ENCODE measurements at places on chromosomes 5 and 9.

DNA sequence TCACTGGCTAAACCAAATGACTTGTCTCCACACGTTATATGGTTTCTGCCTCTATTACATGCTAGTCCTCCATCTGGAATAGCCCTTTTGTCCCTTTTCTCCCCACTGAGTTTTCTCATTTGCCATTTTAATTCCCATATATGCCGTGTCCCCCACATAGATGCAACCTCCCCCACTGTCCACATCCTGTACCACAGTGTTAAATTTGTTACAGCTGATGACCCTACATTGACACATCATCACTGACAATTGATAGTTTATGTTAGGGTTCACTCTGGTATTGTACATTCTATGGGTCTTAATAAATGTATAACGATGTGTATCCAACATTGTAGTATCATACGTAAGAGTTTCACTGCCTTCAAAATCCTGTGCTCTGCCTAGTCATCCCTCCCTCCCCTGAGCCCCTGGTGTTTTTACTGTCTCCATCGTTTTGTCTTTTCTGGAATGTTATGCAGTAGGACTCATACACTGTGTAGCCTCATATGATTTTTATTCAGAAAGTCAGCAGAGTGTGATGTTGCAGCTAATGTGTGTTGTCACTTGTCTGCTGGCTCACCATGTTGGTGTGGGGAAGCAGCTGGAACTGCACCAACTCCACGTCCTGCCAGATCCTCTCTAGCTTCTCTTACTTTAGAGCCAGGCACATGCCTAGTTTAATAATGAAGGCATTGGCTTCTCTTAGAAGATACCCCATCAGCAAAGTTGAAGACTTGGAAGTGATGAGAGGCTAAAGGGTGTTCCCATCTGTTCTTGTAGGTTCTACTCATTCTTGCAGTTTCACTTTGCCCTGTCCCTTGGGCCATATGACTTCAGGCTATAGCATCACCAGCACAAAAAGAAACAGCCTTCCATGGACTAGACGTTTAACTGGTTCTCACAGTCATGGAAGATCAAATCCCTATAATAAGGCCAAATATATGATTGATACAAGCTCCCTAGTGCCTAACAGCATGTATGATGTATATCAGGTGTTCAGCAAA lies 30.2 kb downstream of the LRRC70 start:
- DNase-seq, result no peak

DNA sequence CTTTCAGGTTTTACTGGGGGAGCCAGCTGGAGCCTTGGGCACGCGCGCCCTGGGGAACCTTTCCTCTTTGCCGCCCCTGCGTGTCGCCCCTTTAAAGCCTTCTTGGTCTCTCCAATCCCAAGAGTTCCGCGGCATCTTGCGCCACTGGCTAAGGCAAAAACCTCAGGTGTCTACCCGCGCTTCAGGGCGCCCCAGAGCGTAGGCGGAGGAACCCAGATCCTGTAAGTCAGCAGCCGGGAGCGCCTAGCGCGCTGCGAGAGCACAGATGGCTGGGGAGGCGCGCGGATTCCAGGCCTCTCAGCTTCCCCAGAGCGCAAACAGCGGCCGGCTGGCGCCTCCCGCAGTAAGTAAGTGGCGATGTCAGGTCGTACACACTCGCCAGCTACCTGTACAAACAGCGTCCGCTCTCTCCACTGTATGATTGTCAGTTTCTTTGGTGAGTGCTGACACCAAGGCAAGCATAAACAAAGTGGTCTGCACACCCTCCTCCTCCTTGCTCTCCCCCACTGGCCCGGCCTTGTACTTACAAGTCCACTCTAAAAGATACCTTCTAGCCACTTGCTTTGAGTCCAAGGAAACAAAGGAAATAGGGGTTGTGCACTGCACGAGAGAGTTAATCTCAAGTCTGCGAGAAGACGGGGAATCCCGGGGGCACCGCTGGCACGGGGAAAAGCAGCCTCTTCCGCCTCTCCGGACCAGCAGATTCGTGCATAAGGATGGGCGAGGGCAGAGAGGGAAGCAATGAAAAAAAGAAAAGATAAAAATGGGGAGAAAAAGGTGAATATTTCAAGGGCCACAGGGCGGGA lies 2.9 kb downstream of the HTR1A start:
- no peak for DNase-seq

- DNase-seq, result no peak
Observed at GRCh38 chr9:94979904-94980507, 253.5 kb downstream of the AOPEP start.

DNA sequence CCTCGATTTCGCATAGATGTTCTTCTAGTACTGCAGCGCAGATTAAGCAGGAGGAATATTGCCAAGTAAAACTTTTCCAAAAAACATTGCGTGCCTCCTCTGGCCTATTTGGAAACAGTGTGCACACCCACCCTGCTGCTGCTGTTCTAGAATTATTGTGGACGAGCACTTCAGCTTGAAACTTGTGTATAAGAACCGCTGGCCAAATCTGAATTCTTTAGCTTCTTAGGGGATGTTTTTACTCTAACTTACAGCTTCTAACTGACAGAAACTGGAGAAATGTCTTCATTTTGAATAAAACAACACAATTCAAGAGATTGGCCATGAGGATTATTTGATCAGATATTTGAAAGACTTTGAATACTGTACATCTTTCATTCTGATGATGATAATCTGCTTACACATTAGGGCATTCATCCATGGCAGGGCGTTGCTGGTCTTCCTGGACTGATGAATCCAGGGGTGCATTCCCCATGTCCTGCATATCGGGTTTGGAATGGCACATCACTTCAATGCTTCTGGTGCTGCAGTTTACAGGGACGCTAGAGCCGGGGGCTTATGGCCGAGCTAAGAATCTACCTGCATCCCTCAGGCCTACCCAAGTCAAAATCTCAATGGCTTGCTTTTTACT lies 6.5 kb downstream of the ADAMTS16 start:
- DNase-seq, result no peak

All from stimulated activated CD8-positive, alpha-beta memory T cell treated with anti-CD3 and anti-CD28 coated beads, Interleukin-12 subunit alpha, Interleukin-12 subunit beta, amount 100 ng/mL, for 4 hours (primary cell).